Stimulated activated CD8-positive, alpha-beta memory T cell treated with anti-CD3 and anti-CD28 coated beads, Interleukin-7, amount 100 ng/mL, for 48 hours (primary cell): ENCODE measurements at places on chromosomes 12 and 14.

- DNase-seq = no peak
These were observed 1.0 kb downstream of the CACNA2D4 start for GRCh38 chr12:1917172-1918070.

DNA sequence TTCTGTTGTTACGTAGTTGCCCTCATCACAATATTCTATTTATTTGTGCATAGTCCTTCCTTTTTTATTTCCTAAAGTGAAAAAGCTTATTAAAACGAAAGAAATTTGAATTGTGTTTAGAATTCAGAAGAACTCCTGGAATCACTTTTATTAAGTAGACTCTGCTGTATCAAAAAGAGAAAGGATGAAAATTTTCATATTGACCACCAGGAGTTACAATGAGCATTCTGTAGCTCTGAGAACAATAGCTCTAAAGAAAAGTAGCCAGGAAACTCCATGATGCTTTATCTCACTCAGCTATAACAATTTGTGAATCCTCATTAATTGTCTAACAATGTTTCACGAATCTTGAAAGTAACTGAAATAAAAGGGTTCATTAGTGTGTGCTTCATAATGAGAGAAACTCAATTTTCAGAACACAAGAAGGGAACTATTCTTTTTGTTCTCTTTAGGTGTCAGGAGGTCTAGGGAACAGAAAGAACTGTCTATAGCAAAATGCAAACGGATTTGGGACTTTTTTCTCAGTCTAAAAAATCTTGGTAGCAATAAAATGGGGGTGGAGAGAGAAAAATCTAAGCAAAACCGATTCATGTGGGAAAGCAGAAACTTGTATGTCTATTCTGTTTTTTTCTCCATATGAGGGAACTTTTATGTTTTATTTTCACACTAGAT is 19.3 kb downstream of the ASCL1 start:
- DNase-seq = no peak

DNA sequence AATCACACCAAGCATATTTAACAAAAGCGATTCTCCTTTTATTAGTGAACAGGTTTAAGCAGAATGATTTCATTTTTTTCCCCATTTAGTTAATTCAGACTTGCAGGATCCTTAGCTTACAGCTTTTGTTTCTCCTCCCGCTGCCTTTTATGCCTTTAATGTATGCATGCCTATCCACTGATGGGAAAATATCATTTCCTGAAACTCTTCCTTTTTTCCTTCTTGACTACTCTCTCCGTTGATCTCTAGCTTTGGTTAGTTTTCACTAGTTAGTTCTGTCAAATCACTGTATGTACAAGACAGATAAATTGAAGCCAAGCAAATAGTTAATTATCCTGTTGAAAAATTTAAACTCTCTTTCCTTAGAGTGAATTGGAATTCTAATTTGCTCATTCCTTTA is 26.3 kb downstream of the NKX2-1 start:
- no peak for DNase-seq

DNA sequence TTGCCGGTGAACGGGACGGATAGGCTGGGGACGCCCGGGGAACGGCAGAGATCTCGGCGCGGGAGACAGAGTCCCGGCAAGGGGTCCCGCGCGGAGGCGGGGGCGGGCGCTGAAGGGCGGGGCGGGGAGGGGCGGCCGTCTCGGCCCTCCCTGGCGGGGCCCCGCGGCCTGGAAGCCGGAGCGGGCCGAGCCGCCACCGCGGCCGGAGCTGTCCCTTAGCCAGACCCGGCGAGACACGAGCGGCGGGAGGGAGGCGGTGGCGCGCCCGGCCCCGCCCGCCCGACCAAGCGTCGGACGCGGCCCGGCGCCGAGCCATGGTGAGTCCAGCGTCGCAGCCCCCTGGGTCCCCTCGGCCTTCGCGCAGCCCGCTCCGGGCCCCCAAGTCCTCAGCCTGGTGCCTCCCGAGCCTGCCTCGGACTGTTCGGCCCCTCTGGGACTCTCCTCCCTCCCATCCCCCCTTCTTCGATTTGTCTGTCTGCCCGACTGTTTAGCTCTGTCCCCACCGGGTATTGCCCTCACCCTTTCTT is at the start of gene ARHGEF40:
Gene ARHGEF40 (plus strand): TSS at position 222 of the 527 bp plus-strand sequence. CDS start 93 bp downstream, at position 315.
- DNase-seq = no peak

GRCh38 chr14:55074662-55075061 is 23.2 kb downstream of the MAPK1IP1L start:
- no peak for DNase-seq

DNA sequence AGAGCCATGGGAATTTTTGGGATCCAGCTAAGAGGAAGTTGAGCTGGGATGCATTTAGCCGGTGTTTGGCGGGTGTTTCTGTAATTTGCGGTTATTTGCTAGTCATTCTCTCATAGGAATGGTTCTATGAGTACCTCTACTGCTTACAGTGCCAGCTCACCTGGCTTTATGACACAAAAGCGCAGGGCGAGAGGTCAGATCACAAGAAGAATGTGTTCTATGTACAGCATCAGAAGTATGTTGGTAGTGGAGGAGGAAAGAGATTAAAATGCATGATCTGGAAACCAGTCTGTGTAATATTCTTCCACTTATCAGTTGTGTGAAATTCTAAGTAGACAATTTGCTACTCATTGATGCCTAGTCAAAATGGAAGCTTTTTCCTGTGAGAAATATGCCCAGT is 173.3 kb downstream of the ADCK1 start:
- DNase-seq = no peak

DNA sequence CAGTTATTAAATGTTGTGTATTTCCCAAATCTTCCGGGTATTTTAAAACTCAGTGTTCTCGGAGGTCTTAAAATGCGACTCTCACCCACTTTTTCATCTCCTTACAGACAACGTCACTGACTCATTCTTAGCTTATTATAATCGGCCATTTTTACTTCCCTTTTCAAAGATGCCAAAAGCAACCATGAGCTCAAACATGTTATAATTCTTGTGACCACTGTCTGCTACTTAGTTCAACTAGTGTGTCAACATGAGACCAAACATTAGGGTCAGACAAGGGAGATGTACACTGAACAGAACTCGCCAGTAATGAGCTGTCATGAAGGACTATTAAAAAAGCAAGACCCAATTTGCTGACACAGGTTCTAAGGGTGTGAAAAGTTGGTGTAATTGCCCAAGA is 4.2 kb upstream of the GRIP1 start:
- DNase-seq = no peak

DNA sequence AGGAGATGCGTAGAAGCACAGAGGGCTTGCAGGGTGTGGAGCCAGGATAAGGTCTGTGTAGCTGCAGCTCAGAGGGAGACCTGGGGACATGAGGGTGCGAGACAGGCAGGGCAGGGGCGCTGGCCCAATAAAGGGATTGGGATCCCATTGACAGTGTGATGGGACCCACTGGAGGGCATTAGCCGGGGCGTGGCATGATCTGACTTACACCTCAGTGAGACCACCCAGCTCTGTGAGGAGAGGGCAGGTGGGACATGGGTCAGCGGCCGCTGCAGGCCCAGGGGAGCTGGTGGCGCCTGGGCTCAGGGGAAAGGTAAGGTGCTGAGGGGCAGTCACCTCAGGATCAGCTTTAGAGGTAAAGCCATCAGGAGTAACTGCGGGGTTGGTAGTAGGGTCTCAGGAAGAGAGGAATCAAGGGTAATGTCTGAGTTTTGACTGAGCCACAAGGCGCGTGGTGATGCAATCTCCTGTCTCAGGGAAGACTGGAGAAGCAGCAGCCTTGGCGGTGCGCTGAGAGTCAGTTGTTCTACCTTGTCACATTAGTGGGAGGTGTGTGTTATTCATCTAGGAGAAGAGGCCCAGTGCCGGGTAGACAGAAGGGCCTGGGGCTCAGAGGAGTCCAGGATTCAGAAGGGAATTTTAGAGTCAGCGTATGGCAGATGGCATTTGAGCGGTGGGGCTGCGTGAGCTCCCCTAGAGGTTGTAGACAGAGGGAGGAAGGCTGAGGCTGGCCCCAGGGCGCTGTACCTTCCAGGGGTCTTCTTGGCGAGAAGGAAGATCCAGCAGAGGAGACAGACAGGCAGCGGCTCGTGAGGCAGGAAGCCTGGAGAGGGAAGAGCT is 30.8 kb upstream of the BDKRB2 start:
- no peak for DNase-seq

DNA sequence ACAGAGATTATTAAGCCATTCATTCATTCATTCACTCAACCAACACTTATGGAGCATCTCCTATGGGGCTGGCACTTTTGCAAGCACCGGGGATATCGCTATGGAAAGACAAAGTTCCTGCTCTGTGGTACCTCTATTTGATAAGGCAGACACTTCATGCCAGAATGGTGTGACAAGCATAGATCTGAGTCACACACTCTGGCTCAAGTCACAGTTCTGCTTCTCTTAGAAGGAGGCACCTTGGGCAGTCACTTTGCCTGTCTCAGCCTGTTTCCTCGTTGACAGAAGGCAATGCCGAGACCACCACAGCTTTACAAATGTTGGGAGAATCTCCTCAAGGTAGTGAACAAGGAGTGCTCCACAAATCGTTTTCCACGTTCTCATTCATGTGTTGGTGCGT is 205.2 kb downstream of the SLC41A2 start:
- DNase-seq = no peak

GRCh38 chr12:28050606-28051005 is 78.1 kb upstream of the PTHLH start:
- no peak for DNase-seq

DNA sequence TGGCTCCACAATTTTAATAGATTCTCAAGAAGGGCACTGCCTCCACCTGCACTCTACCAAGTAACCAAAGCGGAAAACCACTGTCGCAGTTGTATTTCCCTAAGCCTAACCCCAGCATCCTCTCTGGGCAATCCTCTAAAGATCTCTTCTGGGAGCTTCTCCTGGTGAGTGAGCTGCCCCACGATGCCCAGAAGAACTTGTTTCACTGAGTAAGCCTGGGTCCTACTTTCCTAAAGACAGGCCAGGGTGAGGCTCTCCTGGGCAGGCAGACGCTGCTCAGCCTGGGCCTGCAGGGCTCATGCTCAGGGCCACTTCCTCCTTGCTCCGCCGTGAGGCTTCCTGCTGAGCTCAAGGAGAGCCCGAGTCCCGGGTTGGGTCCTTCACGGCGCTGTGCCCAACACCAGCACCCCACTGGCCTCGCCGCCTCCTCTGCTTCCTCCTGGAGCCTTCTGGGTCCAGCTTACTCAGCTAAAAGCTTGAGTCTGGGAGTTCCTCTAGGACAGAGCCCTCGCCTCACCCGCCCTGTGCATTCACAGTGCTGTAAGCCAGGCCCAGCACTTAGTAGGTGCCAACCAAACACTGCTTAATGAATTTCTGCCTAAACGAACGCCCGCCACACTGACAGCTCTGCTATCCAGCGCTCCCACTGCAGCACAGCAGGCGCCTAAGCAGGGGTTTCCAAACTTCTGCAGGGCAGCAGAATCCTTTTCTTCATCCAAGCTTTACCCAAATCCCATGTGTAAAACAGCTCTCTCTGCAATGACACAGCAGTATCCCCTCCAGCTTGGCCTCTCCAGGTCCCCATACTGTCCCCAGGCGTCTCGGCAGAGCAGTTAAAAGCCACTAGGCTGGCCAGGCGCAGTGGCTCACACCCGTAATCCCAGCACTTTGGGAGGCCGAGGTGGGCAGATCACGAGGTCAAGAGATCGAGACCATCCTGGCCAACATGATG is 5.7 kb downstream of the RAB35 start:
- peak; percentile 18 for DNase-seq

- no peak for DNase-seq
These were observed 18.3 kb downstream of the VWF start for GRCh38 chr12:6106218-6106617.

DNA sequence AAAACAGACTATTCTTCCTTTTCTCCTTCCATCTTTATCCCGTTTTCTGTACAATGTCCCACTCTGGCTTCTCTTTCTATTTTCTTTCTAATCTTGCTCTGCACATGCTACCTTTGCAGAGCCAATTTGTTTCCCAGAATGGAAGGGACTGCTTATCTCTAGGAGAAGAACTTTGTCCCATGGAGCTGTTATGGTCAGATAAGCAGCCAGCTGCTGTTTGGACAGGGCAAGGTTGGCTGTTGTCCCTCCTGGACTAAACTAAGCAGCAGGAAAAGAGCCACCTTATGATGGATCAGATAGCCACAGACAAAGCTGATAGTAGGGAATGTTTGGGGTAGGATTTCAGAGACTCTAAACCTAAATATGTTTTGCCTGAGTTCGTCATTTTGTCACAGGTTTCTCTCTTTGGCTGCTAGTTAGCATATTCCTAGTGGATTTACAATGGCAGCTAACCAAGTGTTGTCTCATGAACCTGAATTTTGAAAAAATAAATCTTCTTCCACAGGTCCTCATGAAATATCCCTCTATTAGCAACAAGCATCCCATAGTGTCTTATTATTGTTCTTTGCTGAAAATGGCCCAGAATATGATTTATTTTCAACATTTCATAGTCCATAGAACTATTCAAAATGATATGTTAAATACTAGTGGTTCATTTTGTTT is 262.8 kb downstream of the SLC16A7 start:
- DNase-seq = no peak

- DNase-seq = no peak
These were observed 213.8 kb upstream of the EEA1 start for GRCh38 chr12:93142881-93143280.

GRCh38 chr12:124457287-124458219 is 109.9 kb downstream of the NCOR2 start:
- DNase-seq = no peak

DNA sequence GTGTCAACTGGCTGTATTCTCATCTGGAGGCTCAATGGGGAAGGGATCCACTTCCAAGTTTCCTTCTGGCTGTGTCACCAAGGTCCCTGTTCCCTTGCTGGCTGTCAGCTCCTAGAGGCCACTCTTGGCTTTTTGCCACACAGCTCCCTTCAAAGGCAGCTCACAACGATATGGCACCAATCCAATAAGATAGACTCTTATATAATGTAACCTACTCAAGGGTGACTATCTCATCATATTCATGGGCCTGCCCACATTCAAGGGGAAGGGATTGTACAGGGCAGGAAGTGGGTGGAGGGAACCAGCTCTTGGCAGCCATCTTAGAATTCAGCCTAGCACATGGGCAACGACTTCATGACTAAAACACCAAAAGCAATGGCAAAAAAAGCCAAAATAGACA is 98.7 kb upstream of the PLXNC1 start:
- DNase-seq = no peak

- peak; percentile 87 for DNase-seq
These were observed at the start of gene CRY1 for GRCh38 chr12:107093417-107094182. Gene CRY1, minus strand, starts transcription at chr12:107093549. Its CDS starts 588 bp downstream, at chr12:107092961.

DNA sequence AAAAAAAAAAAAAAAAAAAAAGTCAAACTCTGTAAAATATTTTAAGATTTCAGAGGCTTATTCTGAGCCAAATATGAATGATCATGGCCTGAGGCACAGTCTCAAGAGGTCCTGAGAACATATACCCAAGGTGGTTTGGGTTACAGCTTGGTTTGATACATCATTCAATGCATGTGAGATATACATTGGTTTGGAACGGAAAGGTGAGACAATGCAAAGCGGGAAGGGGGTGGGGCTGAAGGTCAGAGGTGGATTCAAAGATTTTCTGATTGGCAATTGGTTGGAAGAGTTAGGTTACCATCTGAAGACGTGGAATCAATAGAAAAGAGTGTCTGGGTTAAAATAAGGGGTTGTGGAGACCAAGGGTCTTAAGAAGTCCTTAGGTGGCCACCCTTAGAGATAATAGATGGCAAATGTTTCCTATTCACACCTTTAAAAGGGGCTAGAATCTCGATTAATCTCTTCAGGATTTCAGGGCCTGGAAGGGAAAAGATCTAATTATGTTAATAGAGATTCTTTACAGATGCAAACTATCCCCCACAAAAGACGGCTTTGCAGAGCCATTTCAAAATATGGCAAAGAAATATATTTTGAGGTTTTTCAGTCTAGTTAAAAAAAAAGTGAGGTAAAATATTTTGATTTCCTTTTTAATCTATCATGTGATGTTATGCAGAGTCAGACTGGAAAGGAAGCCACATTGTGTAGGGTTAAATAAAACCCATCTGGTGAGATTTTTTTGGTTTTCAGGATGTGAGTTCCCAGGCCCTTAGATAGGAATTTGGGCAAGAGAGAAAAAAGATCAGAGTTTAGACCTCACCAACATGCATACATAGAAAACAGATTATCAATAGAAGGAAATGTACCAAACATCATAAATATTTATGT is 173.8 kb upstream of the CNOT2 start:
- no peak for DNase-seq
